Activated CD4-positive, alpha-beta T cell treated with anti-CD3 and anti-CD28 coated beads, Interleukin-2, amount 10 ng/mL, durations not matched to agents 7 days and 5 days (primary cell): ENCODE measurements at places on chromosomes 1 and 21.

DNA sequence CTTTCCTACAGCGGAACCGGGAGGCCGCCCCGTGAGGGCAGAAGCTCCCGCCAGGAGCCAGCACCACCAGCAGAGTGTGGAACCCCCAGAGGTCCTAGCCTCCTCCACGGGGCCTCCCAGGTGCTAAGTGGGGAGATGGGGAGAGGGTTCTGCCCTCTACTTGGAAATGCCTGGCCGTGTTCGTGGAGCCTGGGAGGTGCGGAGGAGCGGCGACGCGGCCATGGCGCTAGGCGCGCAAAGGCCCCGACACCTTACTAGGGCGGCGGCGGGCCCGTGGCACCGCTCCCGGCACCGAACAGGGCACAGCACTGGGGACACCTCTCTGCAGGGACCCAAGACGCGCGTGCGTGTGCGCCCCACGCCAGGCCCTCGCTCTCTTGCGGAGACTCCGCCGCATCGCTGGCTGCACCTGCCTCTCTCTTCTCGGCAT is 1.3 kb upstream of the CACNA1E start:
- no peak for DNase-seq

DNA sequence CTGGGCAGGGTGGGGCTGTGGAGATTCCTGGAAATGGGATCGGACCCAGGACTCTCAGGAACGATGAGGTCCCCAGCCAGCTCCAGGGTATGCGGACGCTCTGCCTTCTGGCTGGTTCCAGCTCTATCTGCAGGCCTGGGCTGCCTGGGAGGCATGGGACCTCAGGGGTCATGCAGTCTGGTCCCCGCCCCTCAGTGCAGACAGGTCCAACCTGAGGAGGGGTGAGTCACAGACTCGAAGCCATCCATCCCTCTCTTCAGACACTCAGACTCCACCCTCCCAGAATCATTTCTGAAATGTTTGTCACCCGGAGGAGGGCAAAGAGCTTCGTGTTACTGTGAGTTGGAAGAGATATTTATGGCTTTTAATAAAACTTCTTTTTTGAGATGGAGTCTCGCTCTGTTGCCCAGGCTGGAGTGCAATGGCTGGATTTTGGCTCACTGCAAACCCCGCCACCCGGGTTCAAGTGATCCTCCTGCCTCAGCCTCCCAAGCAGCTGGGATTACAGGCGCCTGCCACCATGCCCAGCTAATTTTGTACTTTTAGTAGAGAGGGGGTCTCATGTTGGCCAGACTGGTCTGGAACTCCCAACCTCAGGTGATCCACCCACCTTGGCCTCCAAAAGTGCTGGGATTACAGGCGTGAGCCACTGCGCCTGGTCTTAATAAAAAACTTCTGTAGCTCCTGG is 5.9 kb upstream of the MYOM3 start:
- DNase-seq = no peak

DNA sequence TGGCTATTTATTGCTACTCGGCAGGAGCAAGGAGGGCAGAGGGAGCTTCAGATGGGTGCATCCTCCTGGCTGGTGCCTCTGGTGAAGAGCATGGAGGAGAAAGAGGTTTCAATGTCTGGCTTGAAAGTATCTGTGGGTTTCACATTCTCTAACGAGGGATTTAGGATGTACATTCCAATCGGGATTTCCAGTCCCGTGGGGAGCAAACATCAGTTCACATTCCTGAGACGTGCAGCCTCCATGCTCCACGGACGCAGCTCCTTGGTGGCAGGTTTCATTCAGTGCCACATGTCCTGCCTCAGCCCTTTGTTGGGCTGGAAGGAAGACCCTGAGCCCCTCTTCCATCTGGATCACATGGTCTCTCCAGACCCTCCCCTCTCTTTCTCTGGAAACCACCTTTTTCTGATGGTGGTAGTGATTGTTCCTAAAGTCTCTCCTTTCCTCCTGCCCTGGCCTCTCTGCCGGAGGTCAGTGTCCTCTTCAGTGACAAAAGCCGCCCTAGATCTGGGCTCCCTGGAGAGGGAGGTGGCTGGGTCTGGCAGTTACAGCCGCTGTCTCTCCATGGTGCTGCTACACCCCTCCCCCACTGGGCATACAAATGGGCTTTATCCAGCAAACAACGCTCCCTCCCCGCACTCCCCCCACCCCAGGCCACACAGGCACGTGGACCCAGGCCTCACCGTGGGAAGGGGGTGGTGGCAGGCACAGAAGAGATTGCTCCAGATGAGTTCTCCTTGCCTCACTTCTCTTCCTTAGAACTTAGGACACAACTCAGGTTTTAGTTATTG is 826 bp upstream of the CA14 start:
- no peak for DNase-seq

DNA sequence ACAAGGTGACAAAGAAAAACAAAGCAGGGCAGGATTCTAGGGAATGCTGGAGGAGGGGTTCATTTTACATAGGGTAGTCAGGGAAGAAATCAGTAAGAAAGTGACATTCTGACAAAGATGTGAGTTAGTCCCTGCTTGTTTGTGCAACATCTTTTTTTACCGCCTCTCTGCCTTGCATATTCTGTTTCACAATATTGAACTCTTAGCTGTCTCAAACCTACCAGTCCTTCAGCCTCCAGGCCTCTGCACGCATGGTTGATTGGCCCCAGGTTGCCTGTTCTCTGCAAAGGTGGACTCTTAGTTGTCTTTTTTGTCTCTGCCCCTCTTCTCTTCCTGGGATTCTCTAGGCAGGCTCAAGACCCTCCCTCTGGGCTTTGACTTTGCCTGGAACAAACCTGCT is 152.2 kb upstream of the RUNX1 start:
- no peak for DNase-seq

DNA sequence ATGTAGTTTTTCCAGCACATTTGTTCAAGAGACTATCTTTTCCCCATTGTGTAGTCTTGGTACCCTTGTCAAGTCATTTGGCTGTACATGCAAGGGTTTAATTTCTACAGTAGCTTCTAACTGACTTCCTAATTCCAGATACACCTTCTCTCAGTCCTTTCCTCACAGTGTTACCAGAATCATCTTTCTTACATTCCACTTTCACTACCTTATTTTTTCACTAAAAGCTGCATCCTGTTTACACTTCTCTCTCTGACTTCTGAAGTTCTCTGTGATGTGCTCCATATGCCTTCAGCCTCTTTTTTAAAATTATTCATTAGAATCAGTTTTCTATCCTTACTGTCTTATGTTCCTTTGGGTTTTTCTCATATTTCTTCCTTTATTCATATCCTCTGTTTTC is 57.1 kb upstream of the RWDD3 start:
- DNase-seq = no peak
